ENCODE measurements at places on chromosomes 7 and 10.

- no peak for DNase-seq
Observed at GRCh38 chr10:75592791-75593643, 161.6 kb downstream of the LRMDA start.

GRCh38 chr7:32023376-32023775 is 46.8 kb downstream of the PDE1C start:
- no peak for DNase-seq

GRCh38 chr7:142709921-142710320 is 39.4 kb upstream of the PRSS1 start:
- no peak for DNase-seq

GRCh38 chr7:25859412-25860274 is 292.4 kb upstream of the NFE2L3 start:
- DNase-seq, result peak; percentile 7

- peak; percentile 34 for DNase-seq
Observed at GRCh38 chr7:114949231-114949630, 27.3 kb downstream of the MDFIC start.

DNA sequence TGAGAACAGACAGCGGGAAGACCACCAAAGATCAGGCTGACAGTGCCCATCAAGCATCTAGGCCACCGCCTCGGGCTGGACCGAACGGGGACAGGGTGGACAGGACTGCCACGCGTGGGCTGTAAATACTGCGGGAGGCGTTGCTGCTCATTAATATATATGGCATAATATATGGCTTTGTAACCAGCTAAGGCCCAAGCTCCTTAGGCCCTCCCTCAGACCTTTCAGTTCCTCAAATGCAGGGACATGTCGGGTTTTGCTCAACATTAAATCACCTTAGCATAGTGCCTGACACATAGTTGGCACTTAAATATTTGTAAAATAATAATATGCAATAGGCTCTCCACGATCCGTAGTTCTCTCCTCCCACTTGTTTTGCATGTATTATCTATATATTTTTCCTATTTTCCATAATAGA is 402 bp upstream of the TMEM168 start:
- DNase-seq, result peak; percentile 72

- DNase-seq, result no peak
Observed at GRCh38 chr7:18407385-18407784, 88.2 kb upstream of the HDAC9 start.

DNA sequence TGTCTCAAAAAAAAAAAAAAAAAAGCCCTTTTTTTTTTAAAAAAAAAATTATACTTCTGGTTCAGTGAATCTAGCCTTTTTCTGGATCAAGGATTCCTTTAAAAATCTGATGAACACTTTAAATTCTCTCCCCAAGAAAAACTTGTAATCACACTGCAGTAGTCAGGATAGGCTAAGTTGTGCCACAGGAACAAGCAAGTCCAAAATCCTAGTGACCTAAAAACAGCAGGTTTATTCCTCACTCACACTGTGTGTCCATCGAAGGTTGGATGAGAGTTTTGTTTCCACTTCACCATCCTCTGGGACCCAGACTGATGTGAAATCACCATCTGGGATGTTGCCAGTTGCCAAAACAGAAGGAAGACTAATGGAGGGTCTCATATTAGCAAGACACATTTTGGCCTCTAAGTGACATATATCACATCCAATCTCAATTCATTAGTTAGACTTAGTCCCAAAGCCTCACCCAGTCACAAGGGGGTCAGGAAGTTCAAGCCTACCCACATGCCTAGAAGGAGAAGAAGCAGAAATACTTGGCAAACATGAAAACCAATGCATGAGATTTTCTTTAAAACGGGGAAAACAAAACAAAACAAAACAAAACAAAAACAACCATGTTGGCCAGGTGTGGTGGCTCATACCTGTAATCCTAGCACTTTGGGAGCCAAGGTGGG is 32.7 kb downstream of the CYP17A1 start:
- DNase-seq, result no peak

GRCh38 chr7:20064974-20065862 is 152.0 kb downstream of the MACC1 start:
- DNase-seq, result peak; percentile 55

DNA sequence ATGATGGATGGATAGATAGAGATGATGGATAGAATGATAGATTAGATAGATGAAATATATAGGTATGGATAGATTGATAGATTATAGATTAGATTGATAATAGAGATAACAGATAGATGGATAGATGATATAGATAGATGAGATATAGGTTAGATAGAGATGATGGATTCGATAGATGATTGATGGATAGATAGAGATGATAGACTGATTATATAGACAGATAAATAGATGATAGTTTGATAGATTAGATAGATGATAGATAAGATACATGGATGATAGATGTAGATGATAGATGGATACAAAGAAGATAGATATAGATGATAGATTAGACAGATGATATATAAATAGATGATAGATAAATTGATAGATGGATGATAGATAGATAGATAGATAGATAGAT is 448.1 kb downstream of the GALNT17 start:
- no peak for DNase-seq

All from hematopoietic multipotent progenitor cell treated with erythropoietin and hydrocortisone succinate and interleukin-3 and kit ligand, for 4 days (in vitro differentiated cells).